ENCODE measurements at places on chromosomes 6 and 20. TPM values are rescaled to one million over a fixed set of nuclear protein-coding genes. Genes with fewer than 3 reads are reported as not detected.

The VGLL2 gene
- not detected for total RNA-seq

The BANF2 gene
- not detected for total RNA-seq

The CD109 gene
- 13.4 TPM for total RNA-seq

The LY6G6F gene
- not detected for total RNA-seq

The ME1 gene
- total RNA-seq: 21.7 TPM

The TMEM217 gene
- 0.65 TPM for total RNA-seq

The BMP5 gene
- not detected for total RNA-seq

The CLPSL1 gene
- not detected for total RNA-seq

The TSBP1 gene
- not detected for total RNA-seq

The STK35 gene
- total RNA-seq: 16.4 TPM

The KAT14 gene
- 11.3 TPM for total RNA-seq

The CLPSL2 gene
- not detected for total RNA-seq

The BFSP1 gene
- total RNA-seq: 2.3 TPM

The TRAPPC3L gene
- not detected for total RNA-seq

The PTPRT gene
- 0.16 TPM for total RNA-seq

The EEF1A2 gene
- 2.4 TPM for total RNA-seq

The TFEB gene
- 7.0 TPM for total RNA-seq

The FAM184A gene
- total RNA-seq: not detected

The SPATS1 gene
- total RNA-seq: not detected

The BAG2 gene
- 5.8 TPM for total RNA-seq

The NMBR gene
- not detected for total RNA-seq

The TMEM244 gene
- total RNA-seq: not detected

The PNISR gene
- 18.1 TPM for total RNA-seq

The SLC4A11 gene
- 0.81 TPM for total RNA-seq

The KIAA1755 gene
- total RNA-seq: 0.32 TPM

The CST7 gene
- not detected for total RNA-seq

The CLVS2 gene
- not detected for total RNA-seq

The ZBTB12 gene
- total RNA-seq: 2.1 TPM

All from cardiac atrium fibroblast (primary cell).